Left cardiac atrium (tissue), 4 donors: ENCODE measurements at places on chromosomes 2 and 18.

- DNase-seq, result no peak
These were observed 778.5 kb downstream of the BCL11A start for GRCh38 chr2:59774821-59775433.

GRCh38 chr2:198127627-198128026 is 323.2 kb downstream of the PLCL1 start:
- peak; percentile 31 for DNase-seq

DNA sequence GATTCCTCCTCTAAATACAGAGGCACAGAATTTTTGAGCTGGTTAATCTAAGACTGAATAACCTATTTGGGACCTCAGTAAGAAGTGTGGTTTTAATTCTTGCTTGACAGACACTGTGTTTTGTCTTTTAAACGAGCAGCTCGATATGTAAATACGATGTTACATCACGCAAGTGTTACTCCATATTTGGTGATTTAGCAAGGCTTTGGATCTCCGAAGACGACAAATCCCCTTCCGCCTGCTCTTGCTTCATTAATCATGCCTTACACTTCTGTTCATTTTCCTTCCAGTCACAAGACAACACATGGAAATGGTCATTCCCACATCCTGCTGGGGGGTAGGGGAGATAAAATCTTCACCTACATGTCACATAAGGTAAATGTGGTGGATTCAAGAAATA is 9.4 kb downstream of the BCL11A start:
- DNase-seq, result no peak

DNA sequence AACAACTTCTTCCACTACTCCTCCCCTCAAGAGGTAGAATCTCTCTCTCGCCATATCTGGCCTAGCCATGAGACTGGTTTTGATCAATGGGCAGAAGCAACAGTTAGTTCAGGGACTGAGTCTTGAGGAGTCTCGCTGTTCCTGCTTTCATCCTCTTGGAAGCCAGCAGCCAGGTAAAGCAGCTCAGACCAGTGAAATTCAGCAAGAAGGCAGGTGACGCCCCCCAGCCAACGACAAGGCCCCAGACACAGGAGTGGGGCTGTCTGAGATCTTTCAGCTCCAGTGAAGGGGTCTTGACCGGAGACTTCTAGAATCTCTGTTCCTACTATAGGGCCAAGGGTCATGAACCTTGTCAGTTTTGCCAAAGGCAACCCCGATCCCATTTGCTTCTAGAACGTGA is 39.7 kb upstream of the ACAA2 start:
- no peak for DNase-seq

- no peak for DNase-seq
These were observed 9.0 kb upstream of the IMPACT start for GRCh38 chr18:24417480-24417879.
